Amniotic epithelial cell (primary cell): ENCODE measurements at places on chromosomes 11 and 22.

- no peak for DNase-seq
Measured at GRCh38 chr11:62373464-62374119, 36.3 kb downstream of the ASRGL1 start.

GRCh38 chr11:10305262-10305963 lies 540 bp downstream of the ADM start:
- DNase-seq = no peak

DNA sequence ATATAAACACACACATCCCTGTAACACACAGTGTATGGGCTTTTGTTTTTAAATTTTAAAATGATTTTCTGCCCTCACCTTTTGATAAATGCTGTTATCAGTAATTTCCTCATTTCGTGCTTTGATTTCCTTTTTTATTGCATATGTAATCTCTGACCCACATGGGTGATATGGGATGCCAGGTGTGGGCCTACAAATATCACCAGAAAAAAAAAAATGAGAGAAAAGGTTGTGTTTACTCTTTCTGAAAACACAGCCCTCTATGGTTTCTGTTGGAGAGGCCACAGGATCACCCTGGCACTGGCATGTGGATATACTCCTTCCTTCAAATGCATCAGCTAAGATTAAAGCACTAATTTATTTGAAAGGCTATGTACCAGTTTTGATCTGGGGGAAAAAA lies 17.0 kb downstream of the DRD2 start:
- DNase-seq = no peak

DNA sequence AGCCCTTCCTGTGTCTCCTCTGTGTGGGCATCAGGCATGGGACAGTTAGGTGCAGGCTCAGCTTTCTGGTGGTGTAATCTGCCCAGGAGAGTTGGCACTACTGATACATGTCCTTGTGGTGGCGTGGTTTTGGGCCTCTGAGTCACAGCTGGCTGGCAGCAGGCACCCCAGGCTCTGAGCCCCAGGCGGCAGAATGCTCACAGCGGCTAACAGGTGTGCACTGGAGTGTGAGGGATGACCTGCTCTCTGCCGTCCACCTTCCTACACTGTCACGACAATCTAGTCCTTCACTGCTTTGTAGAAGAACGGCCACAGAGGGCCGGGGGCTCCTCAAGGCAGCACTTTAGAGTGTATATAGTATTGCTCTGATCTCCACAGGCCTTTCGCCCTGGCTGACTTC lies 100.3 kb upstream of the PITPNB start:
- no peak for DNase-seq

DNA sequence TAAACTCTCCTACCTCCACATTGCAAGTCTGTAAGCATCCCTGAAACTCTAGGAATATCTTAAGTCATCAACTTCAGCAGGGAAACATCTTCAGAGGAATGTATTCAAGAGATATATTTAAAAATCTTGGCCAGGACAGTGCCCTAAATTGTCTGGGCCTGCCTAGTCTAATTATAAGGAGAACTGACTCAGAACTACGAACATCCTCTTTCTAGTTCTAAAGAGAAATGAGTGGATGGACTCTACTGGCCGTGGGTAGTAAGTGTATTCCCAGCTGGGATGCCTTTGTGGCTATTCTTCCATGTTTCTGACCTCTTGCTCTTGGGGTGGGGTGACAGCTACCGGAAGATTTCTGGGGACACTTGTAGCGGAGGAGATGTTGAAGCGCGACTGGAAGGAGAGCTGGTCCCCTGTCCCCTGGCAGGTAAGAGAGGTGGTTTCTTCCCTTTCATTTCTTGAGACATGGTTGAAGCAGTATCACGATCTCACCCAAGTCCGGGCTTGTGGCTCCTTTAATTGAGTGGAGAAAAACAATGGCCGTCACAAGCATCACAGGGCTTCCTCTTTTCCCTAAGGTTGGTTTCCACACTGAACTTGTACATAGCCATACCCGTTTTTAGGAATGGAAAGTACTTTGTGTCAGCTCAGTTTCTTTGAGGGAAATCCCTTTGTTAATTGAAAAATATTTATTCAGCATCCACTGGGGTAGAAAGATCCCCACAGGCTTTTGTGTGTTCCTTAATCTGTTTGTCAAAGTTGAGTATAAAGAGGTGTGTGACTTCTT lies 97.7 kb upstream of the SORL1-AS1 start:
- no peak for DNase-seq

DNA sequence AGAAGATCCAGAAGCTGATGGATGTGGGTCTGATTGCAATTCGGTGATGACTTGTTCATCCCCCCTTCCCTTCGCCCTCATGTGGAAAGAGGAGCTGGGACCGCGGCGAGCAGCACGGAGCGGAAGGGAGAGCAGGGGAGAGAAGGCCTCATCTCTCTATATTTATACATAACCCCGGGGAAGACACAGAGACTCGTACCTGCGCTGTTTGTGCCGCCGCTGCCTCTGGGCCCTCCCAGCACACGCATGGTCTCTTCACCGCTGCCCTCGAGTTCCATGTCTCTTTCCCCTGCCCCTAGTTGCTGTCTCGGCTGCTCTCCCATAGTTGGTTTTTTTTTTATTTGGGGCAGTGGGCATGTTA lies 2.5 kb upstream of the FERMT3 start:
- DNase-seq = no peak
